Activated CD8-positive, alpha-beta memory T cell treated with anti-CD3 and anti-CD28 coated beads for 1 hour (primary cell): ENCODE measurements at places on chromosomes 7 and 10.
A peak's percentile ranks its signal among the peaks of the same experiment; 100 is the strongest.

GRCh38 chr7:81519886-81520285, 250.0 kb downstream of the HGF start:
- DNase-seq: no peak

- no peak for DNase-seq
Observed at GRCh38 chr7:19623676-19624075, 85.2 kb downstream of the POLR1F start.

DNA sequence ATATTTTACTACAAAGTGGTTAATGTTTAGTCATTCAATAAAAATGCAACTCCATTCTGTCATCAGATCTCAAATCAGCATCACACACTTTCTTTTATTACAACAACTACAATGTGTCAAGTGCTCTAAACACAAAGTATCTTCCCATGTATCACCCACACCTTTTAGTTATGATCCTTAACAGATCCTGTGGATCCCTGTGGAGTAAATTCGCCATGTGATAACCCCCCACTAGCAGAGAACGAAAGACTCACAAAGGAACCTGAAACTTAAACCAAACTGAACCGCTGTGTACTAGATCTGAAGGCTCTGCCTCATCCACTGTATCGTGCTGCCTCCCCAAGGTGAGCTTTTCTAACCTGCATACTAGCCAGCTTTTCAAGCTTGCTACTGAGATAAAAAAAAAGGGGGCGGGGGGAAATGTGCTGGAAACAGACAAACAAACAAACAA, 1.7 kb downstream of the DPY19L1 start:
- no peak for DNase-seq

GRCh38 chr10:26291721-26292480, 75.3 kb downstream of the GAD2 start:
- no peak for DNase-seq

GRCh38 chr7:77982926-77983550, 184.5 kb downstream of the PHTF2 start:
- no peak for DNase-seq

DNA sequence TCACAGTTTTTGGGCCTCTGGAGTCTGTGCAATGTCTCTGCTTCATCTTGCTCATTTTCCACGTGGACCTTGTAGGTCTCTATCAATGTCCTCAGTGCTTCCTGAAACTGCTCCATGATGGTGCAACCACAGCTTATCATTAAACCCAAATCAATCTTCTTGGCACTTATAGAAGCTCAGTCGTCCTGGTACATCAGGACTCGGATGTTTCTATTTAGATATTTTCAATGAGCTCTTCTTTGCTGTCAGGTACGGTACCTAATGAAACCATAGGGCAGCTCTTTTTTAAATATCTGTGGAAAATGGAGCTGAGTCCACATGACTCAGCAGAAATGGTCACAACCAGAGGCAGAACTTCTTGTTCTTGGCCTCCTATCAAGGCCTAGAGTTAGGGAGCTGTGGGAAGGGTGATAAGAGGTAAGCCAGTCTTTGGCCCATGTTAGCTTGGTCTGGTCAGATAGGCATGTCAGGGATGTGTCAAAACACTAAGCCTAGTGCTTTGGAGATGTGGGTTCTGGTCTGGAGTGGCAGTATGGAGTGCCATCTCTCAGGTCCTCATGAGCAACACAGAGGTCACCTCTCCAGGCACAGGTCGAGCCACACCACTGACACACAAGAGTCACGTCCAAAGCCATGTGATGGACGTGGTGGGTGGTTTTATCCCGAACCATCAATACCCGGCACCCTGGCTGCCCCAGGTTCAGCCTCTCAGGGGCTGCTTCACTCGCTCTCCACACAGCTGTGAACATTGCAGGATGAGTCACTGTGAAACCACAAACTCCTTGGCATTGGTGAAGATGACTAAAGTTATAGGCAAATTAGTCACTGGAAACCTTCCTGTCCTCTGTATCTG, 87.0 kb downstream of the TBXAS1 start:
- DNase-seq: peak; percentile 25

GRCh38 chr10:119139464-119140067, 25.9 kb downstream of the SFXN4 start:
- DNase-seq: peak; percentile 34

DNA sequence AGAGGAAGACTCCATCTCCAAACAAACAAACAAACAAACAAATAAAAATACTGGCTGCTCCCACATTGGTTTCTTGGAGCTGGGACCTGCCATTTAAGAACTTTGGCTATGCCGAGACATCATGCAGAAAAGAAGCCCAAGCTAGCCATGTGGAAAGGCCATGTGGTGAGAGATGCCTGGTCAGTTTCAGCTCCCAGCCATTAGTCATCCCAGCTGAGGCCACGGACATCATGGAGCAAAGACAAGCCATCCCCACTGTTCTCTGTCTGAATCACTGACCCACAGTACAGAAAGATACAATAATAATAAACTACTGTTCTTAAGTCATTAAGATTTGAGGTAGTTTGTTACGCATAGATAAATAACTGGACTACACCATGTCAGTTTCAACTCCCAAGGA, 70.0 kb upstream of the PCBD1 start:
- no peak for DNase-seq

- DNase-seq: no peak
Observed at GRCh38 chr10:132281915-132282666, 25.7 kb downstream of the STK32C start.

DNA sequence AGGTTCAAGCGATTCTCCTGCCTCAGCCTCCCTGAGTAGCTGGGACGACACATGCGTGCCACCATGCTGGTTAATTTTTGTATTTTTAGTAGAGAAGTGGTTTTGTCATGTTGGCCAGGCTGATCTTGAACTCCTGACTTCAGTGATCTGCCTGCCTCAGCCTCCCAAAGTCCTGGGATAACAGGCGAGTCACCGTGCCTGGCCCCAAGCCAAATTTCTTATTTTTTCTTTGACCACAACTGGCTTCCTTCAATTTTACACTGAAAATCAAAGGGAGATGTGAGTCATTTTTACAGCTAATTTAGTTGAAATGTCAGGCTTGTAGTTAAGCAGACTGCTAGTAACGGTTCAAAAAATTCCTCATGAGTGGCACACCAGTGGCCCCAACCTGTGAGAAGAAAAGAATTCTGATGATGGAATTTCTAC, 7.8 kb downstream of the RNF216 start:
- DNase-seq: peak; percentile 8

GRCh38 chr7:26101361-26102151, 50.4 kb upstream of the NFE2L3 start:
- no peak for DNase-seq

DNA sequence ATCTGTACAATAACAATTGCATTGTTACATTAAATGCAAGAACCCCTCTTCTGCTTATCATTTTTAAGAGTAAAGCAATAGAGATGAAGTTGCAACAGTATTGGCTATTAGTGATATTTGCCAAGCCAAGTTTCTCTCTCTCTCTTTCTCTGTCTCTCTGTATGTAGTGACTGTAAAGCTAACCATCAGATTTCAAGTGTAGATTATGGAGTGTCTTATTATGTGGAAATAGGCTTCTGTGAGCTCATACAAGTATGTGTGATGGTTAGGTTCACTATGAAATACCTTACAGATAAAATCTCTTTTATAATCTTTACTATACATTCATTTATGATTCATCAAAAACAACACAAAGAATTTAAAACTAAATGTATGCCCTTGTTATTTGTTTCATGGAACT, 28.6 kb upstream of the NRP1 start:
- no peak for DNase-seq

DNA sequence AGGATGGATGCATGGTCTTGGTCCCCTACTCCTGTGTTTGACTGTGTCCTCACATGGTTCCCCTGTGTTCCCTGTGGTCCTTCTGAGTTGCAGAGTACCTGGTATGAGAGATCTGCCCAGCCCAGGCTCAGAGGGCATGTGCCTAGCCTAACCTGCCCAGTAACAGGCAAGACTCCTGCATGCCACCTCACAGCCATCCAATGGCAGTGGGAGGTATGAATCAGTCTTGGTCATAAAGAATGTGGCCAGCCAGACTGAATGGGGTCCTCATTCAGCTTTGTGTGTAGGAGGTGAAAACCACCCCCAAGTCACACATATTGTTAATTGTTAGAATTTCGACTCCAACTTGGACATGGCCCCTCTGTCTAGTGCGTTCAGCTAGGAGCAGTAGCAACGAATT, 17.2 kb upstream of the GPR158 start:
- DNase-seq: no peak

DNA sequence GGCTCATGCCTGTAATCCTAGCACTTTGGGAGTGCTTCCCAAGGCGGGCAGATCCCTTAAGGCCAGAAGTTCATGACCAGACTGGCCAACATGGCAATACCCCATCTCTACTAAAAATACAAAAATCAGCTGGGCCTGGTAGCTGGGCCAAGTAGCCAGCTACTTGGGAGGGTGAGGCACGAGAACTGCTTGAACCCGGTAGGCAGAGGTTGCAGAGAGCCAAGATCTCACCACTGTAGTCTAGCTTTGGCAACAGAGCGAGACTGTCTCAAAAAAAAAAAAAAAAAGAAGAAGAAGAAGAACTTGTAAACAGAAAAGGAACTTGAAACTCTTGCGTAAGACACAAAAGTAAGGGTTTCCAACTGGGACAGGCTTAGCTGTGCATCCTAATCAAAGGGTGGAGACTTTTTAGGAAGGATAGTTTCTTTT, 5.6 kb upstream of the IFIT2 start:
- DNase-seq: no peak

DNA sequence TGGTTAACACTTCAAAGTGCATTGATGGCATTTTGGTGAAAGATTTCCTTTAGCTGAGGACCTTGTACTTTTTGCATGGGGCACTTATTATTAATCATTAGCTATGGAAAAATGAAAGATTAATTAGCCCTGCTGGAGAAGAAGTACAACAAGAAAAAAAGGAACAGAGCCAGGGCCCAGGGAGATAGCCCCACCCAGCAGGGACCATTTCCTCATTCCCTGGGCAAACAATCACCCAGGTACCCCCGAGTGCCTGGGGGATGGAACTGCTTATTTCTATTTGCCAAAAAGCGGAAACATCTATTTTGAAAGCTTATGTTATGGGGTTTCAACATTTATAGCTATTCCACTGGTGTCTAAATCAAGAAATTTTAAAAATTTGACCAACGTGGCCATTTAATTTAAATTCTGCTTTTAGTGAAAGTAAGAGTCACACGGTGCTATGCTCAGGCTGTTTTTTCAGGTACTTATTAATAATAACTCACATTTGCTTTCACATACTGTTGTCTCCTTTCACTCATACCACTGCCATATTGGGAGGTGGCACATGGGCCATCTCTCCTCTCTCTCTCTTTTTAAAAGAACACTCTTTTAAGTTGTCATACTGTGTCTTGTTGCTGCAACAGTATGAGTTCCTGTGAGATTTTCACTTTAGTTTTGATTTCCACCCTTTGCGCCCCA, 143.6 kb upstream of the KIF5B start:
- DNase-seq: no peak

- DNase-seq: no peak
Observed at GRCh38 chr7:3887096-3887690, 586.1 kb downstream of the SDK1 start.

DNA sequence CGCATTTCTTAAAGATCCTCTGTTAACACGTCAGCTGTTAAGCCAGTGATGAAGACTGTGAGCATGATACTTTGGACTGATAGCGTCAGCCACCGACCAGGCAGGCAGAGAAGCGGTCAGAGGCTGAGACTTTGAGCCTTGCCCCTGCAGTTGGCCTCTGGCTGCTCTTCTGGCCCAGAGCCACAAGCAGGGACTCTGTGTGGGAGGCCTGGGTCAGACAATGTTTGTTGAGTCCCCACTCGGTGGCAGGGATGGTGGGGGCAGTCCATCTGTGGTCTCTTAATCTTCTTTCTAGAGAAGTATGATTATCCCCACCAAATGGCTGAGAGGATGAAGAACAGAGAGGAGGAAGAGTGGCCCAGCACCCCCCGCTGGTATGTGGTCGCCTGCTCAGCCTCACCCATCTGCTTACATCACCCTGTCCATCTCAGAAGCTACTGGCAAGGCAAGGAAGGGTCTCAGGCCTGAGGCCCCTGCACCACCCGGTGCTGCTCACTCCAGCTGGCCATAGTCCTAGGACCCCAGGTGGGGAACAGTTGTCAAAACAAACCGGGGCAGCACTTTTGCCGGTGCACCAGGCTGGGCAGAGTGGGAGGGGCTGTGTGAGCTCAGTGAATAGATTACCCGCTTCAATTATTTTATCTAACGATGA, 202.9 kb downstream of the GRID1 start:
- DNase-seq: no peak

GRCh38 chr10:102396317-102396650, 779 bp downstream of the NFKB2 start:
- DNase-seq: no peak

DNA sequence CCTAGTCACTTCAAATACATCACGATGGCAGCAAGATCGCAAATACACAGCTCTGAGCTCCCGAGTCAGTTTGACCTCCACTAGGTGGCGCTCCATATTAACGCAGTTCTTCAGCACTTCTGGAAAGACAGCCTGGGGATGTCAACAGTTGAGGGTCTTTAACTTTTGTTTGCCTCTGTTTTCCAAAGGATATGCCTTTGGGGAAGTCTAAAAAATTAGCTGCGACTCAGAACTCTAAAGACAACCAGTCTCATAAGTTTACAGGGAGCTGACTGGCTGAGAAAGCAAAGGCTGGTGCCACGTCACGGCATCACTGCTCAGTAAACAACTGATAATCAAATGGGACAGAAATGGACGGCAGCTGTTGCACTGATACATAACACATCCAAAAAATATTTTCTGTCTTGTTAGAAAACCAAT, 458.8 kb downstream of the SORCS1 start:
- DNase-seq: no peak

DNA sequence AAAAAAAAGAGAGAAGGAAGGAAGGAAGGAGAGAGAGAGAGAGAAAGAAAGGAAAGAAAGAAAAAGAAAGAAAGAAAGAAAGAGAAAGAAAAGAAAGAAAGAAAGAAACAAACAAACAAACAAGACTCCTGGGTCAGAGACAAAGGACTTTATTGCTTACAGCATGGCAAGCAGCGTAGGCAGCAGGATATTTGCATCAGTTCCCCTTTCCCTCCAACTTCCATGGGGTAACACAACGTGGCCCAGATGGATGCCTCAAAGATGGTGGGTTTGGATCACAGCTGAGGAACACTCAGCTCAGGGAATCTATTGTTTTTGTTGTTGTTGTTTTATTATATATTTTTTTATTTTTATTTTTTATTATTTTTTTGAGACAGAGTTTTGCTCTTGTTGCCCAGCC, 128.5 kb upstream of the VKORC1L1 start:
- DNase-seq: no peak

- DNase-seq: no peak
Observed at GRCh38 chr10:13816195-13816925, 229.6 kb downstream of the PRPF18 start.

DNA sequence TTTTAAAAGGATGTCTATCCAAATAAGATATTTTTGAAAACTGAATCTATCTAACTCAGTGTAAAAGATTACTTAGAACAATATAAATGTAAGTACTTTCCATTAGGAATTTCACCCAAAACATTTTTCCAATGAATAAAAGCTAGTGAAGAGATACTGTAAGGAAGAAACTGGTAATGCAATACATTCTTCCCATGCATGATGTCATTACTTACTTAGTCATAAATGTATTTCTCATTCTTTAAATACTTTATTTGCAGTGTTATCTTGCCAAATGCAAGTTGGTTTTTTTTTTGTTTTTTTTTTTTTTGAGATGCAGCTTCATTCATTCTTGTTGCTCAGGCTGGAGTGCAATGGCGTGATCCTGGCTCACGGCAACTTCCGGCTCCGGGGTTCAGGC, 265.6 kb downstream of the PHF14 start:
- no peak for DNase-seq
